ENCODE measurements at places on chromosomes 16 and 17.

DNA sequence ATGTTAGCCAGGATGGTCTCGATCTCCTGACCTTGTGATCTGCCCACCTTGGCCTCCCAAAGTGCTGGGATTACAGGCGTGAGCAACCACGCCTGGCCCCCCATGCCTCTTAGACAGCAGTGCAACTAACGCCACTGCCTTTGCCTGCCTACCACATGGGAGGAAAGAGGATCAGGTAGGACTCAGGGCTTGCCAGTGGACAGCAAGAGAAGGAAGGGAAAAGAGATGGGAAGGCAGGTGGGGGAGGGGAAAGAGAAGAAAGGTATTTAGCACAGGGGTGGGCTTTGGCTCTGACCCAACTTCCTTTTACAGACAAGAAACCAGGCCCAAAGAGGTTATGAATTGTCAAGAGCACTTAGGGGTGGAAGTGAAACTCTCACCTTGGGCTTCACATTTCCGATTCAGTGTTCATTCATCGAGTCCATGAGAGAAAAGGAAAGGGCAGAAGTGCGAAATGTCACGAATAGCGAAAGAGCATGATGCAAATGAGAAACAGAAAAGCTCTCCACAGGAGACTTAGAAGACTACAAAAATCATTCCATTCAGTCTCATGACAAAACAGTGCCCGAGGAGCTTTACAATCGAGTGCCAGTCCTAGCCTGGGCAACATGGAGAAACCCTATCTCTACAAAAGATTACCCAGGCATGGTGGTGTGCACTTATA lies 36.4 kb downstream of the CDK5R1 start:
- no peak for DNase-seq

DNA sequence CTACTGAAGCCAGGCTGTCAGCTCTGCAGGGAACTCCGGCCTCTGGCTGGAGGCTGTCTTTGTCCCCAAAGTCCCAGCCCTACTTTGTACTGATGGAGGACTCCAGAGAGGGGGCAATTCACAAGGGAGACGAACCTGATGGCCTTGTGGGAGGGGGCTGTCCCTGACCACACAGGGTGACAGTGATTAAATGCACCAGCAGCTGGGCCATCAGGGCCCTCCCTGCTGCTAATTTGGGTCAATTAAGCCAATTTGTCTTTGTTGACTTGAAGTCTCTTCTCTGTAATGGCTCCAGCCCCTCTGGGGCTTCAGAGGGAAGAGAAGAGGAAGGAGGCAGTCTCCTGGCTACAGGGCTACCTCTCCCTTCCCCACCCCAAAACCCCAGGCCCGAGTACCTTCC lies 22.0 kb downstream of the TMEM132E start:
- no peak for DNase-seq

GRCh38 chr17:39737760-39738567 lies at the start of gene GRB7:
Gene GRB7, plus strand, starts transcription at chr17:39737938. Its CDS starts 4,364 bp downstream, at chr17:39742302.
- no peak for DNase-seq

GRCh38 chr17:48064638-48065037 lies 16.5 kb downstream of the NFE2L1 start:
- DNase-seq = no peak

- DNase-seq = no peak
These were observed at the start of gene SOX8 for GRCh38 chr16:981695-982144. Gene SOX8, plus strand, starts transcription at chr16:981770. Its CDS starts 153 bp downstream, at chr16:981923.
